ENCODE measurements at places on chromosomes 13 and 19. TPM values are rescaled to one million over a fixed set of nuclear protein-coding genes. Genes with fewer than 3 reads are reported as not detected.
A peak's percentile ranks its signal among the peaks of the same experiment; 100 is the strongest.

EID2B gene
- 10.5 TPM for total RNA-seq

GRCh38 chr13:22240716-22241115, 569.8 kb downstream of the FGF9 start:
- DNase-seq = no peak

- no peak for DNase-seq
Observed at GRCh38 chr13:31012655-31013024, 80.2 kb downstream of the TEX26 start.

DNA sequence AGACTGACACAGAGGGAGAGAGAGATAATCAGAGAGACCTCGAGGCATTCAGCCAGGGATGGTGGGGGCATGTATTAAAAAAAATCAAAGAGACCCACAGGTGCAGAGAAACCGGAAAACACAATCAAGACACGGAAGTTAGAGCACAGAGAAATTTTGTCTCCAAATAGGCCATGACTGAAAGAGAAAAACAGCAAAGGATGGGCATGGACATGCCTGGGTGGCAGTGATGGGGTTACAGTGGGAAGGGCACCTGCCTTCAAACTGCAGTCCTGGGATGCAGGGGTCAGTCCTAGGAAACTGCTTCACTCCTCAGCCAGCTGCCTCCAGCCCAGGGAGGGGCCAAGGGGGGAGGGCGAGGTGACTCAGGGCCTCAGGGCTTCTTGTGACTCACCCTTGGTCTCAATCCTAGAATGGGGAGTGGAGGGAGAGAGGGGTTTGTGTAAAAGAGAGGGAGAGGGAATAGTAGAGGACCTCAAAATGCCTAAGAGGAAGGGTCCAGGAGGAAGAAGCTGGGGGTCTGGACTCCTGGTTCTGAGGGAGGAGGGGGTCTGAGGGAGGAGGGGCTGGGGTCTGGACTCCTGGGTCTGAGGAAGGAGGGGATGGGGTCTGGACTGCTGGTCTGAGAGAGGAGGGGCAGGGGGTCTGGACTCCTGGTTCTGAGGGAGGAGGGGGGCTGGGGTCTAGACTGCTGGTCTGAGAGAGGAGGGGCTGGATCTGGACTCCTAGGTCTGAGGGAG, 3.6 kb upstream of the KCNN4 start:
- no peak for DNase-seq

DNA sequence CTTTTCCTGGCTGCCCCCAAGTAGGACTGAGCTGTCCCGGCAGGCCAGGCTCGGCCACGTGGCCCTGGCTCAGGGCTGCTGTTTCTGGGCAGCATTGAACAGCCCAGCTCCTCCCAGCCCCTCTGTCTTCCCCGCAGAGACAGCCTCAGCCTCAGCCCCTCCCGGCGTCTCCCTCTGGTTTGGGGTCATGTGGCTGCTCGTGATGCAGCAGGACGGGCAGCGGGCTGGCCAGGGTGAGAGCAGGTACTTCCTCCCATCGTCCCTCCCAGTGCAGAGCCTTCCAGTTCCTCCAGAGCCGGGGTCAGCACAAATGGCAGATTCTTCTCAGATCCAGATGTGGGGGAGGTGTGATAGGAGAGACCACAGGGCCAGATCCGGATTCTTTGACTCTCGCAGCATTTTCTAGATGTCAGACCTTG, 114.6 kb downstream of the KDM4B start:
- DNase-seq = no peak

- DNase-seq = no peak
Observed at GRCh38 chr19:6421075-6422014, 3.3 kb downstream of the KHSRP start.

GRCh38 chr13:79228972-79229371, 177.1 kb downstream of the RBM26 start:
- DNase-seq = no peak

DNA sequence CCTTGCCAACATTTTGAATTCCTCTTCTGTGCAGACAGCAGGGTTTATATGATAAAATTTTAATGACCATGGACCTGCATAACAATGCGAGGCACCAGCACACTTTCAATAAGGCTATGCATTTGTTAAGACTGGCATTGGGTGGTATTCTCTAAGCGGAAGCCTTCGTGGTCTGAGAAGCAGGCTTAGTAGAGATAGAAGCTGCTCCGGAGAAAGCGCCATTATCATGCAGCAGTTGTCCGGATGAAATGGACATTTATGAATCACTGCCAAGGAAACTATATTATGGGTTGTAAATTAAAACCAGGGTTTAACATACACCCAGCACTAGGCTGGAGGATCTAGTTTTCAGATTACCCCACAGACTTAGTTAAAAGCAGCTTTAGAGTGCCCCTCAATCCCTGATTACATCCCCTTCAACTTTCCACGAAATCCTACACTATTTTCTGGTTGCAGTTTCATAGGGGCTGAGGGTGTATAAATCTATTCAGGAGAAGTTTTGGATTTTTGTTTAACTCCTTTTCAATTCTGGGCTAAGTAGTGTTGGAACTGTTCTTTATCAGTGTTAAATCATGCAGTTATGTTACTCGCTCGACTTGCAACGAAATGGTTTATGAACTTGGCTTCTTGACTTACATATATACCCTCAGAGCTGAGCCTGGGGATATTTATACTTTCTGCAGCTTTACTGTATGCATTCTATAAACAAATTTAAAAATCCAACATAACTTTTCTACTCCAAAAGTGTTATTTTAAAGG, 193.3 kb downstream of the PCDH9 start:
- DNase-seq = no peak

GRCh38 chr19:40424637-40425449, 949 bp downstream of the SERTAD1 start:
- DNase-seq = no peak

TMEM145 gene
- 95.0 TPM for total RNA-seq

GRCh38 chr13:66723576-66723975, 506.6 kb downstream of the PCDH9 start:
- DNase-seq = peak; percentile 28

GRCh38 chr19:6062274-6062673, 48.0 kb downstream of the RFX2 start:
- no peak for DNase-seq

- no peak for DNase-seq
Observed at GRCh38 chr19:45901912-45902650, at the start of gene MYPOP. MYPOP (minus strand) TSS chr19:45902613; CDS start chr19:45901773, 840 bp downstream.

SIGLEC12 gene
- total RNA-seq = not detected

TMC4 gene
- total RNA-seq = 5.3 TPM

GRCh38 chr19:49786376-49786820, 19.6 kb downstream of the AP2A1 start:
- no peak for DNase-seq

GRCh38 chr13:71054358-71054757, 812.6 kb downstream of the DACH1 start:
- DNase-seq = no peak

GRCh38 chr19:46660551-46661019, 397 bp downstream of the DACT3 start:
- no peak for DNase-seq

DNA sequence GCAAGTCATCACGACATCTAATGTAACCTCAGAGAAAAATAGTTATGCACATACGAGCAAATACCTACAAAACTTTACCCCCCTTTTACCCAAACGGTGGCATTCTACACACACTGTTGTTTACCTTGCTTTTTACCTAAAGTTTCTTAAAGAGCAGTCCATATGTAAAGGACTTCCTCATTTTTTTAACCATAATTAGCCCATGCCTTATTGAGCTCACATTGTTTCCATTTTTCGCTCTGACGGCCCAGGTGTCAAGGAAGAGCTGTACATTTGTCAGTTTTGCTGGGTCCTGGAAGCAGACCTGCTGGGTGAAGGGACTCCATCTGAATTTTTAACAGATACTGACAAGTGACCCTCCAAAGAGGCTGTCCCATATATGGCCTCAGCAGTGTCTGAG, 89.4 kb downstream of the STK24 start:
- no peak for DNase-seq

- no peak for DNase-seq
Observed at GRCh38 chr19:29988351-29988750, 46.3 kb downstream of the URI1 start.

- no peak for DNase-seq
Observed at GRCh38 chr19:48608798-48609263, 2.3 kb downstream of the SPACA4 start.

DNA sequence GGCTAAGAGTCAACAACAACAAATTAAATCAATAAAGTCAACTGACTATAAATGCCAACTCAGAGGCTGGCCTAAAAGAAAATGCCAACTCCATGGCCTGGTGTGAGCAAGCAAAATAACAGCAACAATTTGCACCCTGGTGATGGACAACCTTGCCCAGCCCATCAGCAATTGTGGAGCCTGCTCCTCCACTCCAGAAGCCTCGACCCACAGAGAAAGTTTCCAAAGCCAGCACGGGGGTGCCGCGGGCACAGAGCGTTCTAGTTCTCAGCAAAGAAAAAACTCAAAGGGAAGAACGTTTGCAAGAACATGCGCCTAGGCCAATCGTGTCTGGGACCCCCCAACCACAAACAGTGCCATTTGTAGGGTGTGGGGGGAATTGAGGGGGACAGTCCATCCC, 11.3 kb downstream of the EPS15L1 start:
- DNase-seq = no peak

- DNase-seq = no peak
Observed at GRCh38 chr13:46621133-46621532, 68.2 kb downstream of the LRCH1 start.

- DNase-seq = no peak
Observed at GRCh38 chr13:39910041-39910440, 254.6 kb downstream of the COG6 start.

GRCh38 chr13:30898070-30898469, 8.0 kb upstream of the MEDAG start:
- DNase-seq = no peak

OR10H1 gene
- total RNA-seq = 0.20 TPM

DNA sequence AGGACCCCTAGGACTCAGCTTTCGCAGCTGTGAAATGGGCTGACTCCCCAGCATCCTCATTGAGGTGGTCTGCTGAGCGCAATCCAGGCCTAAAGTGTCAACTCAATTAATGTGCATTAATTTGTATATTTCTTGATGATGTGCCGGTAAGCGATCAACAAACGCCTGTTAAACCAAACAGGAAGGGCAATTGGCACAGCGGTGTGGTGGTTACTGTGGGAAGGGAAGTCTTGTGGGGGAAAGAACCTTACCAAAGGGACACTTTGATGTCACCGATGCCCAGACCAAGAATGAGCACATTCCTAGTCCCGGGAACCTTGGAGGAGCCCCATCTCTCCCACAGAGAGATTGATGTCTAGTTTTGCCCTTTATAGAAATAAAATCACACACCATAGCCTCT, 1.6 kb downstream of the JAK3 start:
- no peak for DNase-seq

DNA sequence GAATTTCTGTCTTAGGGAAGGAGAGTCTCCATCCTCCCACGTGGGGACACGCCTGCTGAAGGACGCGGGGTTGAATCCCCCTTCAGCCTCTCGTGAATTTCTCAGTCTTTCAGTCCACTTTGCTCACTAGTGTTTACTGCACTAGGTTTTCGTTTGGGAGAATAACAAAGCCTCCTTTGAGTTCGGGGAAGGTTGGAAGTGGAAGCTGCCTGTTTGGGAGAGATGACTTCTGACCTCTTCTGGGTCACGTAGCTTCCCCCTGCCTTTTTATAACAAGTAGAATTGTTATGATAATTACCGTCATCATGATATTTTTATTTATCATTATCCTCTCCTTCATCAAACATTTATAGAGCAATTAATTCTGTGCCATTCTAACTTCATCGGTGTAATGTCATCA, 60.7 kb downstream of the ATP11A start:
- no peak for DNase-seq

- DNase-seq = no peak
Observed at GRCh38 chr19:37874784-37875183, 31.6 kb downstream of the WDR87 start.

FCHO1 gene
- total RNA-seq = 69.5 TPM

DNA sequence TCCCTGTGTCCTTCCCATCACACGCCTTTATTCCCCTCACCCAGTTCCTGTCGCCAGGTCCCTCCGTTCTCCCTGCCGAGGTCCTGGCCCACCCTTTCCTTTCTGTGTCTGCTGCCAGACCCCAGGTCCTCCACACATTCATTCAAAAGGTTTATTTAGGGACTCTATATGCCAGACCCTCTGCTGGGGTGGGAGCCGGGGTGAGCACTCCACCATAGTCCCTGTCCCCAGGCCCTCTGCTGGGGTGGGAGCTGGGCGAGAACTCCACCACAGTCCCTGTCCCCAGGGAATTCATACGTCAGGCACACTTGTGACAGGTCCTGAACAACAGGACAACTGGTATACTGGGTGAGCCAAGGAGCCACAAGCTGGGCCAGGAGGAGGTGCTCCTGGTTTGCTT, 34.4 kb upstream of the TUBGCP3 start:
- DNase-seq = no peak

- DNase-seq = no peak
Observed at GRCh38 chr13:38366954-38367645, 17.4 kb downstream of the UFM1 start.

DNA sequence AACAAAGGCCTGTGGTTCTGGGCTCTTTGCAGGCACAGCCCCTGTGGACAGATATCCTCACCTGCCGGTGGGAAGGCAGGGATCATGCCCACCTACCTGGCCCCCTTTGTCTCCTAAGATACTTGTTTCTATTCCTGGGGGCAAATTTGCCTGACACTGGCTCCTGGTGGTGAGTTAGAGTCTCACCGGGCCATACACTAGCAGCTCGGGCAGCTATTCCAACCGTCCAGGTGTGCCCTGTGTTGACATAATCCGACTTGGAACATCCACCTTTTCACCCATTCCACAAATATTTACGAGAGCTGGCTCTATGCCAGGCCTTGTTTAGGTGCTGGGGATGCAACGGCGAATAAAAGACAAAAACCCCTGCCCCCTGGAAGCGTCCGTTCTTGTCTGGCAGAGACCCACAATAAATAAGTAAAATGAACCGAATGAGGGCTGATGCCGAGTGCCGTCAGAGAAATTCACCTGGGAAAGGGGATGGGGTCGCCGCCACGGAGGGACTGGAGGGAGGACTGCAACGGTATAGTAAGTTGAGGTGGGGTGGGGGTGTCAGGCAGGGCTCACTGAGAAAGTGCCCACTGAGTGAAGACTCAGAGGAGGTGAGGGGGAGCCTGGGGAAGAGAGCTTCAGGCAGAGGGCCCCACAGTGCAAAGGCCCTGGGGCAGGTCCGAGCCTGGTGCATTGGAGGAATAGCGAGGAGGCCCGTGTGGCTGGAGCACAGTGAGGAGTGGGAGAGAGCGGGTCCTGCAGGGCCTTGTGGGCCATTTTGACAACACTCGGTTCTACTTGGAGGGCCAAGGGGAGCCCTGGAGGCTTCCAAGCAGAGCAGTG, 43.2 kb upstream of the RANBP3 start:
- DNase-seq = no peak

Data from dorsolateral prefrontal cortex (tissue), 122 donors.